ENCODE measurements at places on chromosomes 12 and 14. TPM values are rescaled to one million over a fixed set of nuclear protein-coding genes. Genes with fewer than 3 reads are reported as not detected.

MYO1A gene
- total RNA-seq, result 0.26 TPM

ISM2 gene
- not detected for total RNA-seq

CFAP251 gene
- 7.9 TPM for total RNA-seq

KRT71 gene
- total RNA-seq, result not detected

GRCh38 chr12:63917864-63918799, 73.6 kb downstream of the SRGAP1 start:
- H3K4me3 ChIP-seq, result no peak overlapping the region
- H3K27me3 ChIP-seq, result no peaks in the 10 kb centered on the region
- H3K27ac ChIP-seq, result peak overlapping the region; percentile 89
- peaks cover 32% of the 10 kb centered on the region for H3K4me1 ChIP-seq
- H3K36me3 ChIP-seq, result no peaks in the 10 kb centered on the region

DNA sequence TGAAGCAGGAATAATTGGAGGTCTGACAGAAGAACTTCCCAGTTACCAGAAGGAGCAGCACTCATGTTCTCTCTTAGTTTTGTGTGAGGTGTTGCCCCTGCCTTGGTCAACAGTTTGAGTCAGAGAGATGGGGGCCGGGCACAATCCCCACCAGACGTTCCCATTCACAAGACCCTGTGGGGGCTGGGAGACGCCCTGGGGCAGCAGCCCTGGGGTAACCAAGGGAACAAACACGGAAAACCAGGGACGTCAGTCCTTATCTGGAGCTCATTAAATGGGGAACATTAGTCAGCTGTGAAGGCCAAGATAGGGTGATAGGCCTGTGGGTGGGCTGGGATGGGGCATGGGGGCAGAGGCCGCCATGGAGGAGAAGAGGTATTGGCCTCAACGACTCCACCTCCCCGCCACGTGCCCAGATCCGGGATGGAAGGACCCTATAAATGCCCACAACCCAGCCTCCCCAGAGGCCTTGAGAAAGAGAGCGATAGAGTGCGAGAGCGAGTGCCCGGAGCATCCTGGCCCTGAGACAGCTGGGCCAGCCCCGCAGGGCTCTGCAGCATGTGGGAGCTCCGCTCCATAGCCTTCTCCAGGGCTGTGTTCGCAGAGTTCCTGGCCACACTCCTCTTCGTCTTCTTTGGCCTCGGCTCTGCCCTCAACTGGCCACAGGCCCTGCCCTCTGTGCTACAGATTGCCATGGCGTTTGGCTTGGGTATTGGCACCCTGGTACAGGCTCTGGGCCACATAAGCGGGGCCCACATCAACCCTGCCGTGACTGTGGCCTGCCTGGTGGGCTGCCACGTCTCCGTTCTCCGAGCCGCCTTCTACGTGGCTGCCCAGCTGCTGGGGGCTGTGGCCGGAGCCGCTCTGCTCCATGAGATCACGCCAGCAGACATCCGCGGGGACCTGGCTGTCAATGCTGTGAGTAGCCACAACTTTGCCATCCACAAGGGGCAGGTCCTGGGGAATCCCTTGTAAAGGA, at the start of gene AQP2:
Gene AQP2 (plus strand): TSS at position 465 of the 979 bp plus-strand sequence. CDS start 94 bp downstream, at position 559.
- DNase-seq, result no peak
- no peaks in the 10 kb centered on the region for H3K36me3 ChIP-seq
- no peak within 1 kb of the TSS for H3K4me3 ChIP-seq
- no peaks in the 10 kb centered on the region for H3K4me1 ChIP-seq
- peaks cover 43% of the 10 kb centered on the region for H3K27me3 ChIP-seq
- H3K27ac ChIP-seq, result no peak within 1 kb of the TSS

- no peak overlapping the region for H3K4me3 ChIP-seq
- no peaks in the 10 kb centered on the region for H3K4me1 ChIP-seq
- no peak for DNase-seq
- H3K36me3 ChIP-seq, result no peaks in the 10 kb centered on the region
Measured at GRCh38 chr14:22426711-22427110, 162.3 kb downstream of the DAD1 start.

DNA sequence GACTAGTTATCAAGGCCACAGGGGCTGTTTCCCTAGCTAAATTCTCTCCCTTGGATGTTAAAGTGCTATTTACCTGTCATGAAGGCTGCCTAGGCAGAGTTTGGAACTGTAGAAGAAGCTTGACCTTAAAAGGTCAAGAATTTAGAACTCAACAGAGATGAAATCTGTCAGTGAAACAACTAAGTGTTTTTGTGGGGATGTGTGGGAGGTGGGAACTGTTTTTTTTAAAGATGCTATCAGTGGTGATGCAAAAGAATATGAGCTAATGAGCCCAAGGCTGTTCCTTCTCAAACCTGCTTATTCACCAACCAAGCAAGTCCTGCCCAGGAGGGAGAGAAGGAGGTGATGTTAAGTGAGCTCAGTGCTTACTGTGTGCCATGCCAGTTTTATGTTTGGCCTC, 40.8 kb upstream of the POC1B start:
- H3K27me3 ChIP-seq, result no peaks in the 10 kb centered on the region
- H3K4me3 ChIP-seq, result no peak overlapping the region
- H3K4me1 ChIP-seq, result peaks cover 7% of the 10 kb centered on the region
- H3K36me3 ChIP-seq, result no peaks in the 10 kb centered on the region

DNA sequence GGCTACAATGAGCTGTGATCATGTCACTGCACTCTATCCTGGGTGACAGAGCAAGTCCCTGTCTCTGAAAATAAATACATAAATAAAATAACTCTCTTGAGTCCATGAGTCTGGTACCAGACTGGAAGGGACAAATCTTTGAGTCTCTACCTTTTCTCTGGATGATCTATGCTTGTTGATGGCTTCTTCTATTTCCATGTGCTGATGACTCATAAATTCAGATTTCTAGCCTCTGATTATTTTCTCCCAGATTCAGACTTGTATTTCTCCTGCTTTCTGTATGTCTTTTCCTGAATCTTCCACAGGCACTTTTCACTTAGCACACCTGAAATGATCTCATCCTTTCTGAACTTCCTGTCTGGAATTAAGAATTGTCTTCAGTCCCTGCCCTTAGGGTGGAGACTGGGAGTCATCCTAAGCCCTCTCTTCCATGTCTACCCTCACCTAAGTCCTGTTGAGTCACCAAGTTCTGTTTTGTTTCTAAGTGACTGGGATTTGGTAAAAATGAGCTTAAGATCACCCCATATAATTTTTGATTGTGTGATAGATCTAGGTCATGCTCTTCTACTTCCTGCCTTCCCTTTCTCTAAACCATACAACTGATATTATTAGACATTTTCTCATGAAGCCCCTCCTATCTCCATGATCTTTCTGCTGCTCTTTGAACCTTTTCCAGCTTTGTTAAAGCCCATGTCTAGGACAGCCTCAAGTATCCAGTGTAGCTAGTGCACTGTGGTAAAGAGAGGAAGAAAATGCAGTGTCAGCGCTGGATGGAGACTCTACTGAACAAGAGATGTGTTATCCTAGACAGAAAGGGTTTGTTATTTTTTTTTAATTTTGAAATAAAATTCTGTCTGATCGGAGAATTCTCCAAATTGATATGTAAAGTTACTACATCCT, 13.1 kb downstream of the AKAP6 start:
- H3K27me3 ChIP-seq, result no peaks in the 10 kb centered on the region
- no peaks in the 10 kb centered on the region for H3K36me3 ChIP-seq
- DNase-seq, result no peak
- no peaks in the 10 kb centered on the region for H3K4me1 ChIP-seq
- H3K4me3 ChIP-seq, result no peak overlapping the region

GRCh38 chr14:30283822-30284446, 275.0 kb upstream of the G2E3 start:
- no peak overlapping the region for H3K4me3 ChIP-seq
- H3K27ac ChIP-seq, result no peak overlapping the region
- H3K4me1 ChIP-seq, result no peaks in the 10 kb centered on the region
- H3K27me3 ChIP-seq, result no peaks in the 10 kb centered on the region
- DNase-seq, result peak; percentile 38

DNA sequence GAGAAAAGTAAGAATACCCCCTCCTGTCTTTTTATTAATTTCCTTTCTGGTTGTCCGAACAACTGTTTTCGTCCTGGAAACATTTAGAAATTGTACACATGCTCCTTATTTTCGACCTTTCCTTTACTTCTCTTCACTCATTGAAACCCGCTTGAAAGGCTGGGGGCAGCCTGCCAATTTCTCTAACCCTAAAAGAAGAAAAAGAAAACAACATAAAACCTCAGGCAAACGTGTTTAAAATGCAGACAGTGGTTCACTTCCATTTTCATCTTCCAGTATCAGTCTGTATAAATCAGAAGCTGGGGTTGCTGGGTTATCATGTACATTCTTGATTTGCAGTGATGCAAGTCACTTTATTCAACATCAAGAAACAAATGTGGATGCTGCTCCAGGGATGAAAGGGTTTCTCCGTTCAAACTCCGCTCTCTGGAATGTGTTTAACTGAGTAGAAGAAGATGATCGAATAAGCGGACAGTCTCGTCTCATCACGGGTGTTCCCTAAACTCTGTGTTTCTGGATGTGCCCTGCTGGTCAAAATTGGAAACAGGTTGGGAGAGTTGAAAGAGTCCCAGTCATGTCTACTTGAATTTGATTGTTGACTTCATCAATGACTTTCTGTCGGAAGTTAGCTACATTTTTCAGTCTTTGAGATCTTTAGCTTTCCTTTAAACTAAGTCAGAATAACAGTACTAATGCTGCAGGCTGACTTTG, 1042.2 kb downstream of the BCL11B start:
- H3K36me3 ChIP-seq, result no peaks in the 10 kb centered on the region
- DNase-seq, result peak; percentile 5
